Epithelial cell of proximal tubule (primary cell): ENCODE measurements at places on chromosomes 4 and X. TPM values are rescaled to one million over a fixed set of nuclear protein-coding genes. Genes with fewer than 3 reads are reported as not detected.

DNA sequence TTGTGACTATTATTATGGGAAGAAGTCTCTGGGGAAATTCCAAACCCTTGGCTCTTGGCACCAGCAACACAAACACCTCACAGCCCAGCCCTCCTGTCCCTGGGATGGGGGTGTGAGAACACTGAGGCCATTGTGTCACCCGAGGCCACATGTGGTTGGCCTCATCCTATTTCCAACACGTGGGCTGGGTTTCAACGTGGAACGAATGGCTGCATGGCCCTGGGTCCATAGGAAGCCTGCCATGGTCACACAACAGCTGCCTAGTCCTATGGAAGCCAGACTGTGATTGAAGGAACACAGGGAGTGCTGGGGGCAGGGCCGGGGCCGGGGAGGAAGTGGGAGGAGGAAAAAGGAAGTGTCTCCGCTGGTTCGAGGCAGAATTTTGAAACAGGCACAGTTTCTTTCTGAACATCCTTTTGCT lies 10.0 kb downstream of the CLCN4 start:
- no peak for DNase-seq

DNA sequence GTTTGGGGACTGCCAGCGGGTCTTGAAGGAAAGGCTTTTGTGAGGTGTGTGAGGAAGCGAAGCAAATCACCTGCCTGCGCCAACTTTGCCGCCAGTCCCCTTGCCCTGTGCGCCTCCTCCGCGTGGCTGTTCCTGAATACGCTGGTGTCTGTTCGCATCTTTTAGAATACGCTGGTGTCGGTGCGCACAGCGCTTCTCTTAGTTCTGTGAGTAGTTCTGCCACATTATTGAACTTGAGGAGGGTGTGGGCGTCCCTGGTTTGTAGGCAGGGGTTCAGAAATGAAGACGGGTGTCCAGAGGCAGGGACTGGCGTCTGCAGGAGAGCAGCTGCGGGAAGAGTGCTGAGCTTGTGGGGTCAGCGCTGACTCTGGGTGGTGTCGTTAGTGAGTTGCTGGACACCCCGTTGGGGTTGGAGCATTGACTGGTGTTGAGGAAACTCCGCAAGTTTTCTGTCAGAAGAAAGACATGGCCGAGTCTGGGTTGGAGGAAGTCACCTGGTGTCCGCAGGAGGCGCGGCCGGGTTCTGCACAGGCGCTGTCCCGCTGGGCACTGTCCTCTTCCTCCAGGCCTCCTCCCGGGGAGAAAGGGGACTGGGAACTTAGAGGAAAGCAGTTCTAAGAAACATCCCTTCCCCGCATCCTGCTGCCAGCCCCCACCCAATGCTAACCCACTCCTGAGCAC lies 930 bp downstream of the ZNF718 start:
- peak; percentile 6 for DNase-seq

DNA sequence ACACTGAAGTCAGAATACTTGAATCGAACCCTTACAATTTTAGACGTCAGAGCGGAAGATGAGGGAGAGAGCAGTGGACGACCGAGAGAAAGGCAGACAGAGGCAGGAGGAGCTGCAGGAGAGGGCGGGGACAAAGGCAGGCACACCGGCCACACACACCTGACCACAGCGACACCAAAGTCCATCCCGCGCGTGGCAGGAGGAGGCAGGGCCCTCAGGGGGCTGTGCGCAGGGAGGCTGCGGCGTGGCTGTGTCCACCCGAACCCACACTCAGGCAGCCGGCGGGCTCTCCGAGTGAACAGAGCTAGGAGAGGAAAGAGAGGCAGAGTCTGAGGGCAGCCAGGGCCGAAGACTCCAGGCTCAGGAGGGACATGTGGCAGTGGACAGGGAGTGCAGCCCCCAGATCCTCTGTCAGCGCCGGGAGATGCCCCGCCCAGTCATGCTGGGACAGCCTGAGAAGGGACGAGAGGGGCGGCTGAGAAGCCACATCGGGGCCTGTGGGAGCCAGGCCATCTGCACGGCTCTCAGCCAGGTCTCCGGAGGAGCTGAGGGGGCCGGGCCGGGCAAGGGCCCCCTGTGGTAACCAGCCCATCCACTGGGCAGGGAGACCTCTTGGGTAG lies 20.1 kb downstream of the GAK start:
- DNase-seq = no peak

DNA sequence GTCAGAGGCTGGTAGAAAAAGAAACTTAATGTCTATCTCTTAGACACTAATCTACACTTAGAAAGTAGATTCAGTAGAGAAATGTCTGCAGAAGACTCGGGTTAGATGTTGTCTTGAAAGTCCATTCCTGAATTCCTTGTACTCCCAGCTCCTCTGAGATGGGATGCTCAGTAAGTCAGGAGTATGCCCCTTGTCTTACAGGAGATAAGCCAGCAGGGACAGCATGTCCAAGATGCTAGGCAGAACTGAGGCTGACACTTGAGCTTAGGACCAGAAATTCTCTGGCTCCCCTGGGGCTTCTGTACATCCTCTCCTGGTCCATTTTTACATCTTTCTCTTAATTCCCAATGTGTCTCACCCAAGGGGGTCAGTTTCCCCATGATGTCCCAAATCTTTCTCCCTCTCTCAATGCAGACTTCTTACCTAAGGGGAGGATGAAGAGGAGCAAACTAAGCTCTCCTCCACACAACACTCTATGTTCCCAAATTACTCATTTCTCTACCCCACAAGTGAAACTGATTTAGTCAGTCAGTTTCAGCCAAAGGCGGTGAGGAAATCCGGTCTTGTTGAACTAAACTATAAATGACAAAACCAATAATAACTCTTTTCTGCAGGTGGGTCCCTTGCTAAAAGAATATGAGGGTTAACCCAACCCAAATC lies 558.2 kb upstream of the DIPK2B start:
- DNase-seq = no peak

Gene CLDN2
- 0.06 TPM in 1 of 2 replicates, not detected in the other for total RNA-seq

DNA sequence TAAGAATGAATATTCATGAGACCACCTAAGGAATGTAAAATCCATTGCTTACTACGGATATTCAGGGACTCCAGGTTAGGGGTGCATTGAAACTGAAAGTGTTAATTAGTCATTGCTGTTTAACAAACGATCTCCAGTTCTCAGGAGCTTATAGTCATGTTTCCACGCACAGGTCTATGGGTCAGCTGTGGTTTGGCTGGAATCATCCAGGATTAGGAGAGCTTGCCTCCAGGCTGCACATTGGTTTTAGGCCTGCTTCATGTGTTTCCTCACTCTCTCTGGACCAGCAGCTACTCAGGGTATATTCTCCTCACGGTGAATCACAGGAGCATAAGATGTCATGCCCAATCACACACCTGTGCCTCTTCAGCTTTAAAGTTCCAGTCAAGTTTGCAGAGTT lies 98.9 kb downstream of the ATXN3L start:
- DNase-seq = peak; percentile 71

DNA sequence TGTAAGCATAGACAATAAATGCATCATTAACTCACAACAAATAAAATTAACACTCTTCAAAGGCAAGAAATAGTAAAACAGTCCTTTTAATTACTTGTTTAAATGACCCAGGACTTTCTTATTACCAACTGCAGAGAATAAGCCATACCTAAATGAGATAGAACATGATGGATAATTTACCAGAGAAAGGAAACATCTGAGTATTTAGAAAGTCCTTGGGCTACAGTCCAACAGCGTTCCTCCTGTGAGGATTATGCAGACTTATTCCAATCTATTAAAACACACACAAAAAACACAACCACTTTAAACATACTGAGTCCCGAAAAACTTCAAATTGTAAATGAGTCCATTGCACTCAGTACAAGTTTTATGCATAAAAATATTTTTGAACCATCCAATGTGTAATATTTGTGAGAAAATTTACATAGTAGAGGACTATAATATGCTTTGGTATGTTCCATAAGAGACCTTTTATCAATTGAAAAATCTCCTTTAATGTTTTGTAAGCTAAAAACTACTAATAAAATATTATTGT lies 129.2 kb downstream of the NR3C2 start:
- DNase-seq = no peak

DNA sequence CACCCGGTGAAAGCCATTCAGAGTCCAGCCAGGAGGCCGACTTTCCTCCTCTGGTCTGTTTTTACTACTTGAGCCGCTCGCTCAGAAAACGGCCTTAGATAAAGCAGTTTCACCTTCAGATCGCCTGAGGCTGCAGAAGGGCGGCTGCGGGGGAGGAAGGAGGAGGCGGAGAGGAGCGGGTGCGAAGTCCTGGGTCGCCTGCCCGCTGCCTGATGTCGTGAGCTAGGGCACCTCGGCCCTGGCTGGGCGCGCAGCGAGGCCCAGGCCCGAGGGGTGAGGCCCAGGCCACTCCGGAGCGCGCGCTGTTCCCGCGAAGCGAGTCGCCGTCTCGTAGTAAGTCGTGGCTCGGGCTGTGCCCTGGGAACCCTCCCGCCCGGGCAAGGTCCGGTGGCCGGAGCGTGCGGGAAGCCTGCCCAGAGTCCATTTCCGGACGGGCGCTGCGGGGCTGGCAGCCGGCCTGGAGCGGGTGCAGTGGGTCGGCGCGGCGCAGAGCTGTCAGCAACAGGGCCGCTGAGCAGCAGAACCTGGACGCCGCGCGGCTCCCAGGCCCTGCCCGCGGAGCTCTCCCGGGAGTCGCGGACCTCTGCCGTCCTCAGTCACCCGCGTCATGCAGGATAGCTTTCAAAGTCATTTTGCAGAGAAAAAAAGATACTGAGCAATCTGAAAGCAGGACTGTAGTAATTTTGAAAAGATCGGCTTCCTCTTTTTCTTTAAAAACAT lies 18.6 kb downstream of the TRIM2 start:
- no peak for DNase-seq

Gene SORCS2
- total RNA-seq = 0.22 and 0.29 TPM in 2 replicates

GRCh38 chr4:1328267-1329155 lies 18.5 kb upstream of the UVSSA start:
- DNase-seq = no peak

DNA sequence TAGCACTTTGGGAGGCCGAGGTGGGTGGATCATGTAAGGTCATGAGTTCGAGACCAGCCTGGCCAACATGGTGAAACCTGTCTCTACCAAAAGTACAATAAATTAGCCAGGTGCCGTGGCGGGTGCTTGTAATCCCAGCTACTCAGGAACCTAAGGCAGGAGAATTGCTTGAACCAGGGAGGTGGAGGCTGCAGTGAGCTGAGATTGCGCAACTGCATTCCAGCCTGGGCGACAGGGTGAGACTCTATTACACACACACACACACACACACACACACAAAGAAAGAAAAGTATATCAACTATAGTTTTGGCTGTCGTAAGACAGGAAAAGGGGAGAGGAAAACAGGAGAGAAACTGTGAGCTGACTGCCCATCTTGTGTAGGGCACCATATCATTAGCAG lies 171.7 kb downstream of the ADAMTS3 start:
- no peak for DNase-seq

DNA sequence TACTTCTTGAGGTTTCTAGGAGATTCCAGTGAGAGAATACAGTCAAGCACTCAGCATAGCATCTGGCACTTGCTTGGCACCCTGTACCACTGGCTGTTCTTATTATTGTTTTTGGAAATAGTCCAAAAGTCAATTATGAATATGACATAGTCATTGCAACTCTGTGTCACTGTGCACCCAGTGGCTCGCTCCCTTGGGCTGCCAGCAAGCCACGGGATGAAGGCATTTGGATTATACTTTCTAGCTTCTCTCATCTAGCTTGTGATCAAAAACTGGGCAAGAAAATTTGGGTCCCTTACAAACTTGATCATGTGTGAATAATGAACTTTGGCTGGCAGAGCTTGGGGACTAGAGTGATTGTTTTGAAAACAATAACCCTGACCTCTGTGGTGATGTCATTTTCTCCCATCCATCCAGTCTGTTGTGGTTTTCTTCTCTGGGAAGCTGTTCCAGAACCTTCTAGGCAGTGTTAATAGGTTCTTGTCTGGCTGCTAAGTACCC lies 32.7 kb upstream of the LIMCH1 start:
- peak; percentile 39 for DNase-seq

DNA sequence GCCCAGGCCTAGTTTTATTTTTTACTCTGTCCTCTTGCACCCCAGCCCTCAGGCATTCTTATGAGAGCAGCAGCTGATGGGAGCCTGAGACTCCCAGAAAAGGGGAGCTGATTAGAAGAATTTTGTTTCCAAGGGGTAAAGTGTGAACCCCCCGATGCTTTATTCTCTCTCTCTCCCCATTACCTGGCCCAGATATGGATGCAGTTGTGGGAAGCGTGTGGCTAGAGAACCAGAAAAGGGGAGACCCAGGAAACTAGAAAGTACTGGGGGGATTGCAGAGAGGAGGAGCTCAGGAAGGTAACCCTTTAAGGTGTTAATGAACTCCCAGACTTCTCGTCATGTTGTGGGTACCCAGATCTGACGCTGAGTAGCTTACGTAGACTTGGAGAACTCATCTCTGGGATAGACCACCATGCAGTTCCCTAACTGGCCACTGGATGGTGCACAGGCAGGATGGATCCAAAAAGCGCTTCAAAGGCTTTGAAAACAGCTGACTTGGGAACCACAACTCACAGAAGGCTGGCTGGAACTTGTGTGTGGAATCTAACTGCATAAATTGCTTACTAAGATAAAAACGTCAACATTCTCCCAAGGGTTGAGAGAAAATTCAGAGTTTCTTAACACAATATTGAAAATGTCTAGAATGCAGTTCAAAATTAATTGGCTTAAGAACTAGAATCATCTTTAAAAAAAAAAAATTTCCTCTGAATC lies 64.7 kb downstream of the TBC1D14 start:
- DNase-seq = no peak

- DNase-seq = no peak
Measured at GRCh38 chrX:43448688-43449087, 207.4 kb upstream of the MAOA start.

GRCh38 chr4:154158361-154159155 lies 333.0 kb downstream of the DCHS2 start:
- DNase-seq = no peak

- DNase-seq = peak; percentile 59
Measured at GRCh38 chr4:176838601-176839433, 46.1 kb upstream of the VEGFC start.

GRCh38 chr4:132063829-132064228 lies 1085.3 kb upstream of the PCDH10 start:
- DNase-seq = no peak

DNA sequence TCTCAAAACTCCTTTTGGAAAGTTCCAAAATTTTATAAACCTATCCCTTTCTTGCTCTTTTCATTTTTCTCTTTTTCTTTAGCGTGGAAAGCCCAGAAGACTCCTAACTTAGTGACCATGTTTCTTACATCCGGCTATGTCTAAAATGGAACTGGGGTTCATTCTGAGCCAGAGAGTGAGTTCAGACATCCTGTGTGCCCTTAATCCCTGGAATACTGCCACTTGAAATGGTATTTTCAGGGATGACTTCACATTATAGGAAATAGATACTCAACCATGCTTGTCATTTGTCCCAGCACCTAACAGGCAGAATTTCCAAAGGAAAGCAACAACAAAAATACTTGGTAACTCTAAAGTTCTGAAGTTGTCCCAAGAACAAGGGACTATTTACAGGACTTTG lies 379.6 kb downstream of the ARHGAP24 start:
- DNase-seq = no peak

Gene LRCH2
- 0.75 and 2.2 TPM in 2 replicates for total RNA-seq
